ENCODE measurements at places on chromosomes 1 and 21. TPM values are rescaled to one million over a fixed set of nuclear protein-coding genes. Genes with fewer than 3 reads are reported as not detected.

Gene OTUD3
- total RNA-seq = 11.5 TPM

Gene FOXD3
- not detected for total RNA-seq

Gene TMPRSS3
- total RNA-seq = 3.8 TPM

DNA sequence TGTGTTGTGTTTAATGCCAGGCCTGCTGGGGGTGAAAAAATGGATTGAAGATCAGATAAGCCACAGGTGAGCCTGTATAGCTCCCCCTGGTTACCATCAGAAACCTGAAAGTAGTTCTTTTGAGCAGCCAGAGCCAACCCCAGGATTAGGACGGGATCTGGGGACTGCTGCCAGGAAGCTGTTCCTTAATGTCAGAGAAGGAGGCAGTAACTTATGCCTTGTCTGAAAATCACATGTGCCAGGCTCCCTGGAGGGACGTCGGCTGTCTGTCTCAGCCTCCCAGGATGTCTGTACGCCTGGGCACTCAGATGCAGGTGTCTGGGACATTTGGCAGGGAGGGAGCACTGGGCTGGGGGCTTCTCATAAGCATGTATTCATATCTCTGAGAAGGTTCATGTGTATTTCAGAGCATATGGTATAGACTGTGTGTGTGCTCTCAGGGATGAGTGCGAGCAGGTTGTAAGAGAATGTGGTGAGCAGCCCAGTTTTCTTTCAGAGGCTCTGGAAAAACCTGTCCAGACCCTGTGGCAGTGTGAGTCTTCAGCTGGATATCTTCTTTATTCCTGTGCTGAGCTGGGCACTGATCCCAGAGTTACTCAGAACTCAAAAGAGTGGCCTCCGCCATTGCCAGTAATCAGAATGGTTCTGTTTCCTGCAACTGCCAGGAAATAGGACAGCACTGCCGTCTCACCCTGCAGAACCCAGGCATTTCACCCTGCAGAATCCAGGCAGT lies 2.8 kb downstream of the FAM43B start:
- H3K4me3 ChIP-seq = no peak overlapping the region
- no peaks in the 10 kb centered on the region for H3K36me3 ChIP-seq
- DNase-seq = no peak
- H3K4me1 ChIP-seq = peaks cover 8% of the 10 kb centered on the region

- H3K27ac ChIP-seq = no peak overlapping the region
- DNase-seq = no peak
- no peaks in the 10 kb centered on the region for H3K36me3 ChIP-seq
- no peaks in the 10 kb centered on the region for H3K27me3 ChIP-seq
Observed at GRCh38 chr1:151065089-151065645, 5.0 kb downstream of the MLLT11 start.

Gene KNCN
- not detected for total RNA-seq

DNA sequence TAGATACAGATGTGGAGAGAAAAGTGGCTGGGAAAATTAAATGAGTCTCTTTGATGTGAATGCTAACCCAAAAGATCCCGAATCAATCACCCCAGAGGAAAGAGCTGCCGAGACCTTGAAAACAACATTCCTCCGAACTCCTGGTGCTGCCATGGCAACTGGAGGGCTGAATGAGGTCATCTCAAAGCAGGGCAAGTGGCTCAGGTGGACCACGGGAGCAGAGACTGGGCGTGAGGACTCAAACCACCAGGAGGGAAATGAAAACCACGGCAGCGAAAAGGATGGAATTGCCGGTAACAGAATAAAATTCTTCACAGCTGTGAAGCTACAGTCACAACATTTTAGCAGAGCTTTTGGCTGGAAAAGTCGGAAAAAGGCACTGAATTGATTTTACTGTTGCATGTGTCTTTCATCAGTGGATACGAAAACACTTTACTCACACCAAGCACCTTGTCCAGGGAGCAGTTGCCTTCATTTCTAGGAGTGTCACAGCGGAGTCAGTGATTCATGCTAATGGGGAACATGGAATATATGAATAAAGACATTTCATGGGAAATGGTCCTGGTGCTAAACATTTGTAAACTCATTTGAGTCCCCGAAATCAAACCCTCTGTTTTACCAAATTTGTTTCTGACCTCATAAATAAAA lies 23.2 kb upstream of the BECN2 start:
- H3K27me3 ChIP-seq = no peaks in the 10 kb centered on the region
- no peak for DNase-seq
- no peaks in the 10 kb centered on the region for H3K36me3 ChIP-seq
- no peak overlapping the region for H3K27ac ChIP-seq

DNA sequence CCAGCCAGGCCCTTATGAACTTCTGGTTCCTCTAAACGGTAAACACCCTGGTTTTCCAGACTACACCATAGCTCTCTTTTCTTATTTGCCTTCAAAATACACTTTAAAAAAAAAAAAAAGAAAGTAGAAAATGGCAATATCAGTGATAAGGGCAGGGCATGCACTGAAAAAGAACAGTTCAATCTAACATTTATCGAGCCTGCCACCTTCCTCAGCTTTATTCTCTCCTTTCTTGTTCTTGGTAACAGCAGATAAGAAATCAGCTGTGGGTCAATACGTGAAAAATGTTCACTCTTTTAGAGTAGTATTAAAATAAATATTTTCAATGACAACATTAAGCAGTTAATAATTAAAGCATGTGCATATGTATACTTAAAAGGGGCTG lies 83.1 kb upstream of the ZNF648 start:
- H3K36me3 ChIP-seq = no peaks in the 10 kb centered on the region
- H3K4me1 ChIP-seq = peaks cover 51% of the 10 kb centered on the region
- no peaks in the 10 kb centered on the region for H3K27me3 ChIP-seq

DNA sequence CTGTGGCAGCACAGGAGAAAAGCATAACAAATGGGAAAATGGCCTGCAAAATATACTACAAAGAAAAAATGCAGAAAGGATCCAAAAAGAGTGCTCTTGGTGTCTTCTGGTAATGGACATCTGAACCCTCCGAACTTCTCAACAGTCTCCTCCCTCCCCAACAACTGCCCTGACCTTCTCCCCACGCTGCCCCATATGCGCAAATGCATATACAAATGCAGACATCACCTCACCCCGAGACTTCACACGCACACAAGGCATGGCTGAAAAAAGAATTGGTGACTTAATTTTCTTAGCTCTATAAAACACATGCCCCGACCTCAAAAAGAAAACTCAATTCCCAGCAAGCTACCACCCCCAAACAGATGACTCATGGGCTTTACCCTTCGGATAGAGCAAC lies 8.4 kb downstream of the KCND3 start:
- no peaks in the 10 kb centered on the region for H3K36me3 ChIP-seq
- H3K4me3 ChIP-seq = no peak overlapping the region
- no peak overlapping the region for H3K27ac ChIP-seq

Gene FAM78B
- total RNA-seq = 0.95 TPM

Gene TACSTD2
- total RNA-seq = 69.9 TPM

GRCh38 chr1:181647314-181648035 lies 164.2 kb downstream of the CACNA1E start:
- no peak for DNase-seq
- no peak overlapping the region for H3K27ac ChIP-seq
- H3K36me3 ChIP-seq = no peaks in the 10 kb centered on the region
- H3K4me1 ChIP-seq = no peaks in the 10 kb centered on the region

DNA sequence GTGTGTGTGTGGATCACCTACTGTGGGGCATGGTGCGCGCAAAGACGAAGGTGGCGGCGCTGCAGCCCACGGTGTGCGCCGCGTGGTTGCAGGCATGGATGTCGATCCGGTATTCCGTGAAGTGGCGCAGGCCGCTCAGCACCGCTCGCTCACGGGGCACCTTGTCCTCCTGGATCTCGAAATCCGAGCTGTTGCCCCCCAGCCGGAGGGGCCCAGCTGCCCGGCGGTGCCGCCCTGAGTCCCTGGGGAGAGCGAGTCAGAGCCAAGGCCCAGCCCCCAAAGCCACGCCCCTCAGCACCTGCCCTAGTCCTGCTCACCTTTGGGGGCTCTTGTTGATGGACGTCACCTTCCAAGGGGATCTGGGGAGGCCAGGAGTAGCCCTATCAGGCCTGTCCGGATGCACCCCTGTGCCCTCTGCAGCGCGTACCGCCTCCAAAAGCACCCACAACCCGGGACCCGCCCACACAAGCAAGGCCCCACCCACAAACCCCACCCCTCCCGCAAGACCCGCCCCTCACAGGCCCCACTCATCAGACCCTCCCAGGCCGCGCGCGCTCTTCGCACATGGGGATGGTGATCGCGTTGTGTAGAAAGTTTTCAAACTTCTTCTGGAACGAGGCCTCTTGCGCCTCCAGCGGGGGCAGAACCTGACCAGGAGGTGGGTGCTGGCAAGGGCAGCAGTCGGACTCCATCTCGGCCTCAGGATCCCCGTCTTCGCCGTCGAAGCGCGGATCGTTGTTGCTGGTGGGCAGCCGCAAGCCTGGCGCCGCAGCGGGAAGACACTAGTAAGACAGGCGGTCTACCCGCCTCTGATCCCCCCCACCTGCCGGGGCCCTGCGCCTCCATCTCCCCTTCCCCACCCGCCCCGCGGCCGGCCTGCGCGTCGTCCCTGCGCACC lies 13.6 kb downstream of the INSRR start:
- H3K4me3 ChIP-seq = no peak overlapping the region
- no peak overlapping the region for H3K27ac ChIP-seq
- peaks cover 12% of the 10 kb centered on the region for H3K4me1 ChIP-seq
- H3K36me3 ChIP-seq = no peaks in the 10 kb centered on the region
- DNase-seq = no peak
- H3K27me3 ChIP-seq = peaks cover 88% of the 10 kb centered on the region

Gene RHOU
- total RNA-seq = 22.9 TPM

Gene VWA5B1
- 0.30 TPM for total RNA-seq

- H3K27me3 ChIP-seq = no peaks in the 10 kb centered on the region
- H3K4me3 ChIP-seq = no peak overlapping the region
- H3K4me1 ChIP-seq = peaks cover 10% of the 10 kb centered on the region
- no peaks in the 10 kb centered on the region for H3K36me3 ChIP-seq
Observed at GRCh38 chr1:63674238-63674864, 81.1 kb downstream of the PGM1 start.

- DNase-seq = peak; percentile 64
- H3K27me3 ChIP-seq = no peaks in the 10 kb centered on the region
- H3K27ac ChIP-seq = peak overlapping the region; percentile 72
- no peaks in the 10 kb centered on the region for H3K36me3 ChIP-seq
- H3K4me3 ChIP-seq = peak overlapping the region; percentile 82
- peaks cover 30% of the 10 kb centered on the region for H3K4me1 ChIP-seq
Observed at GRCh38 chr1:151511636-151512215, 539 bp downstream of the CGN start.

DNA sequence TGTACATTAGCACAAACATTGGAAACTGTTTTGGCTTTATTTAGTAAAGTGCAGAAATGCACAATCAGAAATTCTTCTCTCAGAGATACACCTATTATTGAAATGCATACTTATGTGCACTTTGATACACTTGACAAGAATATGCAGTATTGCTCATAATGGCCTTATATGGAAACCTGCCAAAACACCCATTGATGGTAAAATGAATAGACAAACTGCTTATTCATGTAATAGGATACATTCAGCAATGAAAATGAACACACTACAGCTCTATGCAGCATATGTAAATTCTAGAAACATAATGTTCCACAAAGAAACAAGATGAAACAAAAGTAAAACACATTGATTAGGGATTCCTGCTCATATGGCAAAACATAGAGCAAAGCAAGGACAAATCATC lies 223.9 kb downstream of the S1PR1 start:
- no peaks in the 10 kb centered on the region for H3K4me1 ChIP-seq
- no peak overlapping the region for H3K27ac ChIP-seq
- DNase-seq = no peak
- H3K4me3 ChIP-seq = no peak overlapping the region
- H3K27me3 ChIP-seq = no peaks in the 10 kb centered on the region

- no peak overlapping the region for H3K27ac ChIP-seq
- no peaks in the 10 kb centered on the region for H3K36me3 ChIP-seq
- no peaks in the 10 kb centered on the region for H3K4me1 ChIP-seq
- no peaks in the 10 kb centered on the region for H3K27me3 ChIP-seq
Observed at GRCh38 chr21:14697769-14698168, 151.7 kb upstream of the SAMSN1 start.
